ENCODE measurements at places on chromosomes 3 and 15.

- DNase-seq, result no peak
These were observed 39.7 kb downstream of the SPATA12 start for GRCh38 chr3:57100046-57100695.

DNA sequence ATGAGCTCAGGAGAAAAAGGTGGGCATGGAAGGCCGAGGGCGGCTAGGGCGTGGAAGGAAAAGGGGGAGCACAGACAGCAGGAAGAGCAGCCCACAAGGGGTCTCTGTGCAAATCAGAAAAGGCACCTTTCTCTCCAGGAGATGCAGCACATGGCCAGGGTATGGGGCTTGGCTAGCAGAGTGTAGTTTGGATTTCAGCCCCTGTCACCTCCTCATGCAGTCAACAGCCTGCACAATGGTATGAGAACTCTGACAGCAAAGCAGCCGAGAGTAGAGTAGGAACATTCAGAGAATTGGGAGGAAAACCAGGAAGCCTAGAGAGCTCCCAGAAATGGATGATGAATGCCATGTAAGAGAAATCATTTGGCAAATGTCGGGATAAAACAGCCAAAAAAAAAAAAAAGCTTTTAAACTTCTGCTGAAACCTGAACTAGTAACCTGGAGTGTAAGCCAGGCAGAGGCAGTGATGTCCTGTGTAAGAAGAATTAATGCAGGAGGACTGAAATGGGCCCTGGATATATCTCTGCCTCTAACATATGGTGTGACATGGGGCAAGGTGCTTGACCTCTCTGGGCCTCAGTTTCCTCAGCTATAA, 25.7 kb downstream of the FSTL1 start:
- DNase-seq, result no peak

DNA sequence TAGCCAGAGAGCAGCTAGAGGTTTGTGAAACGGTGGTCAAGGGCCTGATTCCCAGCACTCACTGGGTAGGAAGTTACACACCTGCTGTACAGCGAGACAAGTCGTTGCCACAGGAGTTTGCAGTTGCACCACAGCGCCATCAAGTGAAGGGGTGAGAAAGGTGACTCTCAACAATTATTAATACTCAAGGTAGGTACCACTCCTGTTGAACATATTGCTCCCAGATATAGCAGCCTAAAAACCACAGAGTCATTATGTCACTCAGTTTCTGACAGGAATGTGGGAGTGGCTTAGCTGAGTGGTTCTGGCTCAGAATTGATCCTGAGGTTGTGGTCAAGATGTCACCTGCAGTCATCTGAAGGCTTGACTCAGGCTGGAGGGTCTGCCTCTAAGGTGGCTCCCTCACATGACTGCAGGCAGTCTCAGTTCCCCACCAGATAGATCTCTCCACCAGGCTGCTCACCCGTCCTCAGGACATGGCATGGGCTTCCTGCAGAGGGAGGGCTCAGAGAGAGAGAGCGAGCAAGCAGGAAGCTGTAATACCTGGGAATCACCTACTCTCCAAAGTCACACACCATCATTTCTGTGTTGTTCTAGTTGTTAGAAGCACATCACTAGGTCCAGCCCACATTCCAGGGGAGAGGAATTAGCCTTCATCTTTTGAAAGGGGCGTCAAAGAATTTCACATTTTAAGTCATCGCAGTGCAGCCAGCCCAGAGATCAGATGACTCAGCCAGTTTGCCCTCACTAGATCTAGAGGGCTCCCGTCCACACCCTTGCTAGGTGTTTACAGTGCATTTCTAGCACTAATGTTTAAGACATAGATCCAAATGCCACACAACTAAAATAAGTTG, 17.0 kb upstream of the ANO10 start:
- DNase-seq, result no peak

DNA sequence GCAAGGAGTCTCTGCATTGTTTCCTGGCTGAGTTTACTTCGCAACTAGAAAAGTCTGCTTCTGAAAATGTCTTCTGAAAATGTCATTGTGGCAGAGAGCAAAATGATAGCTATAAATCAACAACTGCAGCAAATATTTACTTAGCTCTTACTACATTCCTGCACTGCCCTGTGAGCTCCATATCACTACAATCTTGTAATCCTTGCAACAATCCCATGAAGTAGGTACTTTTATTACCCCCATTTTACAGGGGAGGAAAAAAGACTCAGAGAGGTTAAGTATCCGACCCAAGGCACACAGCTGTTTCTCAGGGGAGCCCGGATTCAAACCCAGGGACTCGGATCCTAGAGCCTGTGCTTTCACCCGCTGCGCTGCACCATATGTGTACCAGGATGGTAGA, 34.2 kb upstream of the SPTBN5 start:
- no peak for DNase-seq

GRCh38 chr15:88454867-88455810, 12.0 kb downstream of the MRPL46 start:
- DNase-seq, result no peak

- DNase-seq, result no peak
These were observed 7.8 kb downstream of the DNASE1L3 start for GRCh38 chr3:58202917-58203360.

DNA sequence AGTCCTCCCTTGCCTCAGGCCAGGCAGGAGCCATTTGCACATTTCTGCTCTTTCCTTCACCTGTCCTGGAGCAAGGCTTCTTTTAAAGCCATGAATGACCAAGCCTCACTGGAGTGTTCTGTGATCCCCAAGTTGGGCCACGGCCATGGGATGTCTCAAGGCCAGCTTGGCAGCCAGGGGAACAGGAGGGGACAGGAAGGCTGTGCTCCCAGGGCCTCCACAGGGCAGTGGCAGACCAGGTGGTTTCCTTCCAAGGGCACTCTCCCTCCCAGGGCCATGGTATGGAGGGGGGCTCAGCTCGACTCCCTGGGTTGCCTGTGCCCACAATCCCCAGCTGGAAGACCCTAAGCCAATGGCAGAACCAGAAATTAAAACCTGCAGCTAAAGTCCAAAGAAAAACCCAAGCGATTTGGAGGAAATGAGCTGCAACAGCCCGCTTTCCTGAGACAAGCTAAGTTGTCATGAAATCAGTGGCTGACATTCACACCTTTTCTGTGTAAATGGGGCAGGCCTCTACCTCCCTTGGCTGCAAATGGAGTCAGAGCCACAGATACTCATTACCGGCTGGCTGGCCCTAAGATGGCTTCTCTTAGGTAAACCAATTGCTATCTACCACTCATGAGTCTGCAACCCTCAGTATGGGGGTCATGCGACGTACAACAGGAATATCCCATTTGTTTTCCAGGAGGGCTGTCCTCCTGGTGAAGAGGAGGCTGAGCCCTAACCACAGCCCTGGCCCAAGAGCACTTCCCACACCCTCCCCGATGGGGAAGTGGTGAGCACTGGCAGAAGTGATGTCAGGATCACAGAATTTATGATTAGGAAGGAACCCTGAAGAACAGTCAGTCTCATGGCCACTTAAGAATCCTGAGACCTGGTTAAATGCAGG, 83.3 kb downstream of the SNRK start:
- no peak for DNase-seq

- DNase-seq, result no peak
These were observed 140.5 kb upstream of the TBL1XR1 start for GRCh38 chr3:177337541-177338331.

DNA sequence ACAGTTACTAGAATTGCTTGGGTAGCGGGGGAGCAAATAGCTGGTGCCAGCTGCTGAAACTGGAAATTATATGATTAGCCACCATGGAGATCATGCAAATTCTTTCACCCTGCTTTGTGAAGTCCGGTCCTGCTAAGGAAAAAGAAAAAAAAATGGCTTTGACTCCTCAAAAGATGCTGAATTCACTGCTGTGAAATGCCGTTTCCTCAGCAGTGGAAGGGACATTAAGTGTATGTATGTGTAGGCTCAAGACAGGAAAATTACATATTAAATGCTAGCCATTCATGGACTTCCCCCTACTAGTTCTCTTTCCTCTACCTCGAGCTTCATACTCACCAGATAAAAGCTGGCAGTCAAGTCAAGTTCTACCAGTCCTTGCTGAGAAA, 81.9 kb upstream of the ZBED2 start:
- DNase-seq, result no peak

DNA sequence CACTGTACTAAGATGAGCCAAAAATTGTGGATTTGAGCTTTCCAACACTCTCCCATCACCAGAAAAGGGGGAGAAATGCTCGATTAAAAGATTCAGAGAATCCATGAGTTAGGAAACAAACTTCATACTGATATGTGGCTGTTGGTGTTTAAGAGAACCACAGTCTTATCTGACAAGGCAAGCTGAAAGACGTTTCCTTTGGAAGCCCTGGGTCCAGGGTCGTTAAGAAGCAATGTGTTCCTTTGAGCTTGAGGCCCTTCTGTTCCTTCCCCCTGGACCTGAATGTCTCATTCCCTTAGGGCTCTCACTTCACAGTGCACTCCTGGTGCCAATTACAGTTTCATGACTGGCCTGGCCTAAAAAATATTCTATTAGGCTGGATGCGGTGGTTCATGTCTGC, 524.8 kb upstream of the PPP2R3A start:
- DNase-seq, result no peak

DNA sequence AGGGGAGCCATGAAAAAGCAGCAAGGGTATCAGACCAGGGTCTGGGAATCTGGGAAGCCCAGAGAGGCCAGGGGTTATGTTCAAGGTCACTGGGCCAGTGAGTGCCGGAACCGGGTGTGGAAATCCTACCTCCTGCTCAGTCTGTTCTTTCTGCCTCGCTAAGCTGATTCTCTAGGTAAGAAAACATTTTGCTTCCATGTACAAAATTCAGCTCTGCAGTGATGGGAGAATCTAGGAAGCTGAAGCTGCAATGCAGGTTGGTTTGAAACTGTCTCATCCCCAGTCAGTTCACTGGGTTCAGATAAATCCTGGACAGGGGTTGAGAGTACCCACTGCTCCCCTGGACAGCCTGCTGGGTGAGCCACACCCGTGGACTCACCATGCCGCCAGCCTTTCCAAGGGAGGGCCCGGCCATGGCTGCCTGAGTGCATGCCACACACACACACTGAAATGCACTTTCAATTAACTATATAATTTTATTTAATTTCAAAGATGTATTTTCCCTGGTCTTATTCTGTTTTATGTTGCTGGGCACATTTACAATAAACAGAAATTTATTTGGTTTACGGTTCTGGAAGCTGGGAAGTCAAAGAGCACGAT, 108.4 kb downstream of the CORO2B start:
- no peak for DNase-seq

GRCh38 chr15:37616215-37616614, 318.2 kb upstream of the TMCO5A start:
- DNase-seq, result no peak

DNA sequence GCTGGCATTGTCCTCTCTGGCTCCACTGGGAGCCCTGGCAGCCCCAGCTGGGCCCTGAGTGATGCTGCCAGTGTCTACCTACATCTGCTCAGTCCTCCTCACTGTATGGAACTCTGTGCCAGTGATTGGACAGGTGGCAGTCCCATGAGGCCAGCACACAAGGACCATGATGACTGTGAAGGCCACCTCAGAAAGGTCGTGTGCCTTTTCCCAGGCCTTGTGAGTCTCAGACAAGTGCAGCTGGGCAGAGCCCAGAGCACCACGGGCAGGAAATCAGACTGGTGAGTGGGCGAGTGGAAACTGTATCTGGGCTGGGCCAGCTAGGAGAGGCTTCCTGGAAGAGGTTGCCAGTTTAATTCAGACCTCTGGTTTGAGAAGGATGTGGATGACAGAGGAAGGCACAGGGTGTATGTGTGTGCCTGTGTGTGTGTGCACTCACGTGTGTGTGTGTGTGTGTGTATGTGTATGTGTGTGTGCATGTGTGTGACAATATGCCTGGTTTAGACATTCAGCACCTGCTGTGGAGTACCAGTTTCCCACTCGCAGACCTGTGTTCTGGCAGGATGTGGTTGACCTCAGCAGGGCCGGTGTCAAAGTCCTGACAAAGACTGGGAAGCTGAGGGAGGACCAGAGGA, 7.0 kb downstream of the MAPKAPK3 start:
- no peak for DNase-seq

- DNase-seq, result no peak
These were observed 74.9 kb downstream of the SMAD3 start for GRCh38 chr15:67140078-67140833.

DNA sequence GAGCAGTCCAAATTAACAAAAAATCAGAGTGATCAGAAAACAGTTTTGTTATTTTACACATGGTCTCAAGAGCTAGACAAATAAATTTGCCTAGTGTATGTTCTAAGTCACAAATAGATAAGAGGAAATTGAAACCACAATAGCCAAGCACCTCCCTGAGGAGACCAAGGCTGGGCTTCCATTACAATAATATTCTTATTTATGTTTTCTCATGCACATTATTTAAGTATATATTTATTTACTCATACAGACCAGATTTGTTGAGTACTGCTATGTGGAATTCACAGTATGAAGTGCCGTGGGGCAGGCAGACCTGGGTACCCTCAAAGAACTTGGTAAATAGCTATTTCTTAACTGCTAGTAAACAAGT, 242.3 kb upstream of the ICE2 start:
- no peak for DNase-seq

- no peak for DNase-seq
These were observed 999 bp upstream of the KIF7 start for GRCh38 chr15:89656116-89656815.

- no peak for DNase-seq
These were observed 1086.9 kb downstream of the DIPK2A start for GRCh38 chr3:145058483-145058882.

DNA sequence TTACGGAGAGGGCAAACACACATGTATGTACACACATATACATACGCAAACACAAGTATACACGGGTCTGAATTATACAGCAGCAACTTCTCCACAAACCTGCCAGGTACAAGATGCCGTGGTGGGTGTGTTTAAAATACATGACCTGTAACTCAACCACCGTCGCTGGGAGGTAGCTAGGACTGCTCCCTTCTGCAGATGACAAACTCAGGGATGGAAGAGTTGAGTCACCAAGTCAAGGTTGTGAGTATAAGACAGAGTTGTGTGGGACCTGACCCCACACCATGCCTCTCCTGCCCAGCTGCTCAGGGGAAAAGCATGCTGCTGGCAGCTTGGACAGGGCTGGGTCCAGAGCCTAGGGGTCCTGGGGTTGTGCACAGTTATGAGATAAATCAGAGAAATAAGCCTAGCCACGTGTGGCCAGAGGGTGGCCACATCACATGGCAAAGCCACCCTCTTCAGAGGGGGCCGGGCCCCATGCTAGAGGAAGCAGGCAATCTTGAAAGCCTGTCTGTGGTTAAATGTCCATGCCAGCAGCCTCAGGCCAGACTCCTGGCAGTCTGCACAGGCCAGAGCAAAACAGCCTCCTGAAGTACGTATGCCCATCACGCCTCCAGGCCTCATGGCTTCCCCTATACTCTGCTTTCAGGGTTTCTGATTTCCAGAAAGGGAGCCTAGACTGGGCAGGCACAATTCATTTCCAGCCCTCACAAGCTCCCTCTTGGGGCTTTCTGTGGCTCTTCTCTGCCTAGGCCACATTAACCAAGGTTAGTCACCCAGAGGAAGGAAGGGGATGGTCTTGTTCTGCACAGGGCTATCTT, 107.7 kb upstream of the RPL32 start:
- DNase-seq, result no peak

- DNase-seq, result no peak
These were observed 936.1 kb upstream of the NR2F2 start for GRCh38 chr15:95394186-95395067.

GRCh38 chr3:189349772-189350171, 178.0 kb downstream of the TPRG1 start:
- DNase-seq, result no peak

Data from stimulated activated CD4-positive, alpha-beta T cell treated with anti-CD3 and anti-CD28 coated beads, TNF-alpha, amount 100 ng/mL, for 1 hour (primary cell).